ENCODE measurements at places on chromosomes 12 and 14. TPM values are rescaled to one million over a fixed set of nuclear protein-coding genes. Genes with fewer than 3 reads are reported as not detected.

The TOMM20L gene
- not detected for total RNA-seq

The PPP4R4 gene
- total RNA-seq: 0.98 TPM

The ADCY4 gene
- total RNA-seq: 6.3 TPM

The RECQL gene
- 54.1 TPM for total RNA-seq

The ST8SIA1 gene
- total RNA-seq: 4.6 TPM

- no peak for DNase-seq
Measured at GRCh38 chr12:114395233-114395632, 10.7 kb downstream of the TBX5 start.

DNA sequence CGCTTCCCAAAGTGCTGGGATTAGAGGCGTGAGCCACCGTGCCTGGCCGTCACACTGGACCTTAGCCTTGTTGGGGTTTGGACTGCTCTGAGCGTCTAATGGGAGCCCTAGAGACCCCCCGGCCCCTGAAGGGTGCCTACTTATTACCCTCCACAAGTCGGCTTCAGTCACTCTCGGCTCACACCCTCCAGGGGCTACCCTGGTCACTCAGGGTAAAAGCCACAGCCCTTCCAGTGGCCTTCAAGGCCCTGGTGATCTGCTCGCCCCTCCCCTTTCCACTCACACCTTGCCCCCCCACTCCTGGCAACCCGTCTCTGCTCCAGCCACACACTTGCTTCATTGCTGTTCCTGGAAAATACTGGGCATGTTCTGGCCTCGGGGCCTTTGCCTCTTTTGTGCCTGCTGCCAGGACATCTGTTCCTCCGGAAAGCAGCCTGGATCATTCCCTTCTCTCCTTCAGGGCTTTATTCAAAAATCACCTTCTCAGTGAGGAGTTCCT lies 3.6 kb upstream of the MORN3 start:
- DNase-seq: no peak

- DNase-seq: peak; percentile 54
Measured at GRCh38 chr14:100288382-100289185, 17.7 kb downstream of the SLC25A29 start.

- DNase-seq: no peak
Measured at GRCh38 chr12:91706466-91706865, 439.2 kb downstream of the BTG1 start.

DNA sequence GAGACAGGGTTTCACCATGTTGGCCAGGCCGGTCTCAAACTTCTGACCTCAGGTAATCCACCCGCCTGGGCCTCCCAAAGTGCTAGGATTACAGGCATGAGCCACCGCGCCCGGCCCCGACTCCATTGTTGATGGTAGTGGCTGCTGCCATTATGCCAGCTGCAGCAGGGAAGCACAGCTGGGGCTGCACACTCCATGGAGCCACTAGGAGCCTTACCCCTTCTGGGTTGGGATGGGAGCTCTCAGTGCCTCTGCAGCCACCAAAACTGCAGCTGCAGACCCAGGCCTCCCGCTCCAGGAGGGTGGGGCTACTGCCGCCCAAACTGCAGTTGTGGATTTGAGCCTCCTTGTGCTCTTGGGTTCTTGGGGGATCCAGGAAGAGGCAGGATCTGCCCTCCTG lies 25.9 kb downstream of the TCHP start:
- DNase-seq: no peak

- DNase-seq: no peak
Measured at GRCh38 chr12:80805106-80805505, 88.4 kb downstream of the MYF5 start.

GRCh38 chr12:129470196-129470595 lies 433.6 kb downstream of the TMEM132D start:
- DNase-seq: no peak

- DNase-seq: peak; percentile 3
Measured at GRCh38 chr14:23605931-23606585, 27.5 kb upstream of the JPH4 start.

GRCh38 chr12:39412210-39412609 lies 30.7 kb downstream of the KIF21A start:
- DNase-seq: no peak

All from fibroblast of the aortic adventitia (primary cell).